ENCODE measurements at places on chromosomes 6 and 20.

DNA sequence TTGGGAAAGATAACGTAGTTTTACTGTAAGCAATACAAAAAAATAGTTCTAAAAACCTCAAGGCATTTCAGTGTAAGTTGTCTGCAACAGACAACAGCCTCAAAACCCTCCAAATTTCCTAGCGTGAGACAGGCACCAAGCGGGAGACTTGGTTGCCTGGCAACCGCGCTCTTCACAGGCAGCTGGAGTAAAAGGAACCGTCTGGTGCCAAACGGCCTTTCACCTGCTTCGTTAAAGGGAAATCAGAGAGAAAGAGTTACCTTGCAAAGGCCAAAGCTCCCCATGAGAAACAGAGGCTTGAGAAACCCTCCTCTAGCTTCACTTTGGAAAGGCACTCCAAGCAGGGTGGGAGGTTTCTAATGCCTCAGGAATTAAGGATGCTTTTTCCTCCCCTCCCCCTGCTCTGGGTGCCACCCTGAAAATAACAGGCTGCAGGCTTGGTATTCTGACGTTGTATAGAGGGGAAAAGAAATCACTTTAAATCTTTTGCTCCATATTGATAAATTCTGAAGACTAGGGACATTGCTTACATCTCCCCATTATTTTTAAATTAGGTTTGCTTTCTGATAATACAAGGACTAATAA lies 129.7 kb upstream of the UFL1 start:
- DNase-seq = no peak

DNA sequence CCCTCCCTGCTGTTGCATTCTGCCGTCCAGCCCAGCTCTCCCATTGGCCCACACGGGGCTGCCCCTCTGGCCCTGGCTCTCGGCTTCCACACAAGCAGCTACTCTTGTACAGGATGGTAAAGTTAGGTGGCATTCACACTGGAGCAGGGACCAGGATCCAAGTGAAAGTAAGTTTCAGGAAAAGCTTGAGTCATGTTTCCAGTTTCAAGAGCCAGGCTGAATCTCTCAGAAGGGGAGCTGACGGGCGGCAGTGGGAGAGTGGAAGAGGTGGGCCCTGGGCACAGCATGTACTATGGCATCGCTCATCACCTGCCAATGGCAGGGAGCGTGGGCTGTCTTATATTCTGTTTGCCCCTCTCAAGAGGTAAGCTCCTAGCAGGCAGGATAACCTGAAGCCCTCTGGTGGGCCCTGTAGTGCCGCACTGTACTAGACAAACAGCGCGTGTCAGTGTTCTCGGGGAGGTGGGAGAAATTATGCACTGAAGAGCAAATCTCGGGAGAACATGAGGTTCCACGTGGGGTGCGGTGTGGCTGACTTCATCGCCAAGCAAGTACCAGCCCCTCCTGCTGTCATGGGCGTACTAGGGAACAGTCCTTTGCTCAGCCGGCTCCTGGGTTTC lies 241.5 kb downstream of the NRN1 start:
- DNase-seq = no peak

GRCh38 chr20:39049684-39050554 lies 87.8 kb downstream of the DHX35 start:
- DNase-seq = peak; percentile 87

- DNase-seq = no peak
These were observed 1.1 kb upstream of the GRM4 start for GRCh38 chr6:34146801-34147592.

DNA sequence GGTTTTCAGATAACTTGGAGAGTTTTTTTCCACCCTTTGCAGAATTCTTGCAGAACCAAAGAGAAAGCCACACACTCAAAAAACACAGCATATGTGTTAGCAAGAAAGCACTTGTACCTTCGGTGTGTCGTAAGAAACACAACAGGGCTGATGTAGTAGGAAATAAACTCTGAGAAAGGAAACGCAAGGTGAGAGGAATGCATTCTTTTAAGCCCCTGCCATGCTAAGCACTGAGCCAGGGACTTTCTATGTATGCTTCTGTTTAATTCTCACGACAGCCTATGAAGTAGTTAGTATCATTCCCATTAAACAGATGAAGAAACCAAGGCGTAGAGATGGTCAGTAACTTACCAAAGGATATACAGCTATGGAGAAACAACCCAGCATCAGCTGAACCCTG lies 23.1 kb downstream of the NEDD9 start:
- no peak for DNase-seq

GRCh38 chr20:37354210-37355195 lies 8.6 kb downstream of the SRC start:
- no peak for DNase-seq

DNA sequence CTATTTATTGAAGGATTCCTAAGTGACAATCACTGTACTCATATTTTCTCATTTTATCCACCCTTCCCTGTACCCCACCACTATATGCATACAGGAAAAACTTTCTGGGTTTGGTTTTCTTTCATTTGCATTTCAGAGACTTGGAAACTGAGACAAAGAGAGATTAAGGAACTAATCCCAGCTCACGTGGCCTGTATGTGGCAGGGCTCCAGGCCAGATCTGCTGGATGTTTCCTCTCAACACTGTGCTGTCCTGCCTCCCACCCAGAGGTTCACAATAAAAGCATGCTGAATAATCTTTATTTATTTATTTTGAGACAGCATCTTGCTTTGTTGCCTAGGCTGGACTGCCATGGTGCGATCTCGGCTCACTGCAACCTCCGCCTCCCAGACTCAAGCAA lies 50.2 kb downstream of the CEP162 start:
- DNase-seq = no peak

GRCh38 chr6:89357390-89357789 lies 4.9 kb upstream of the UBE2J1 start:
- DNase-seq = no peak

GRCh38 chr6:100892116-100892515 lies 11.0 kb upstream of the ASCC3 start:
- DNase-seq = no peak

- no peak for DNase-seq
These were observed 30.8 kb upstream of the SYNCRIP start for GRCh38 chr6:85673198-85674139.

- no peak for DNase-seq
These were observed 9.8 kb downstream of the FOXA2 start for GRCh38 chr20:22574545-22575086.

DNA sequence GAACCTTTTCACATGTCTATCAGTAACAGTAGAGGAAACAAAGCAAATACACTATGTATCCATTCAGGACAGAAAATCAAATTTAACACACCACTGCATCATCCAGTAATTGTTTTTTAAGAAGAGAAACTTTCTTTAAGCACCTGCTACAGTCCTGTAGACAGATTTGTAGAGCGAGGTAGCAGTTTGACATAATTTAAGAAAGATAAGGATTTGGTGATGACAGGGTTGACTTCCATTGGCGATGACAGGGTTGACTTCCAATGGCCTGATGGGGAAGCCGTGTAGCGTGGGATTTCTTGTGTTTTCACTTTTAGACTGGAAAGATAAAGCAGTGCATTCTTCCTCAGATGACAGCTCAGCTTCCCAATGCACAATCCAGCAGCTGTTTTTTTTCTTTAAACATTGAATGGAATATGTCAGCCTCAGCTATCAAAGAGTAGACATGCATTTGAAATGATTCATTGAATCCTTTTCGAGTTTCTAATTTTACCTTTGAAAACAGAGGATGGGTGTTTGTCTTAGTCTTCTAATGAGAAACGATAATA lies 68.5 kb downstream of the ECT2L start:
- DNase-seq = no peak

DNA sequence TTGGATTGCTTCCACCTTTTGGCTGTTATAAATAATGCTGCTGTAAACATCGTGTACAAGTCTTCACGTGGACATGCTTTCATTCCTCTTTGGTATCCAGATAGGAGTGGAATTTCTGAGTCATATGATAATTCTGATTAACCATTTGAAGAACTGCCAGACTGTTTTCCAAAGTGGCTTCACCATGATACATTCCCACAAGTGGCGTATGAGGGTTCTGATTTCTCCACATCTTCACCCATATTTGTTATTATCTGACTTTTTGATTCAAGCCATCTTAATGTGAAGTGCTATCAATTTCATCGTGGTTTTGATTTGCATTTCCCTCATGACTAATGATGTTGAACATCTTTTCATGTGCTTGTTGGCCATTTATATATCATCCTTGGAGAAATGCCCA lies 2.9 kb upstream of the SNRPB start:
- DNase-seq = no peak

GRCh38 chr6:26420688-26421171 lies 18.7 kb downstream of the BTN3A1 start:
- DNase-seq = no peak

- no peak for DNase-seq
These were observed 579.9 kb downstream of the MMUT start for GRCh38 chr6:48883116-48883515.

DNA sequence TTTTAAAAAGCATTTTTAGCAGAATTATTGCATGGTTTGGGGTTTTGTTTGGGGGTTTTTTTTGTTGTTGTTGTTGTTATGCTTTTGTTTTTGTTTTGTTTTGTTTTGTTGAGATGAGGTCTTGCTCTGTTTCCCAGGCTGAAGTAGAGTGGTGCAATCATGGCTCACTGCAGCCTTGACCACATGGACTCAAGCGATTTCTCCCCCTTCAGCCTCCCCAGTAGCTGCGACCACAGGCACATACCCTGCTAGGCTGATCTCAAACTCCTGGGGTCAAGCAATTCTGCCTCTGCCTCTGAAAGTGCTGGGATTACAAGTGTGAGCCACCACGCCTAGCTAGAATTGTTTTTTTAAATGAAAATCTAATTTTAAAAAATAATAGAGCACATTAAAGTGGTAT lies 35.7 kb downstream of the UBR2 start:
- no peak for DNase-seq

- no peak for DNase-seq
These were observed 31.2 kb downstream of the CRISP1 start for GRCh38 chr6:49835140-49835539.

DNA sequence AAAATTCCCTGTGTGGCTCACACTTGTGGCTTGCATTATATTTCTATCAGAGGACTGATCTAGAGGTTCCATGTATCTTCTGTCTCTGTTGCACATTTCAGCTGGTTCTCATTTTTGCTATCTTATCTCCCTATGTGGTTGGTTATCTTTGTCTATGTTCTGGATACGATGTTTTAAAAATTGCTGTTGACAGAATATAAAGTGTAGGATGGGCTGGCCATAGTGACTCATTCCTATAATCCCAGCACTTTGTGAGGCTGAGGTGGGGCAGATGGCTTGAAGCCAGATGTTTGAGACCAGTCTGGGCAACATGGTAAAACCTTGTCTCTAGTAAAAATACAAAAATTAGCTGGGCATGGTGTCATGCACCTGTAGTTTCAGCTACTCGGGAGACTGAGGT lies 9.9 kb upstream of the ULBP3 start:
- DNase-seq = no peak

DNA sequence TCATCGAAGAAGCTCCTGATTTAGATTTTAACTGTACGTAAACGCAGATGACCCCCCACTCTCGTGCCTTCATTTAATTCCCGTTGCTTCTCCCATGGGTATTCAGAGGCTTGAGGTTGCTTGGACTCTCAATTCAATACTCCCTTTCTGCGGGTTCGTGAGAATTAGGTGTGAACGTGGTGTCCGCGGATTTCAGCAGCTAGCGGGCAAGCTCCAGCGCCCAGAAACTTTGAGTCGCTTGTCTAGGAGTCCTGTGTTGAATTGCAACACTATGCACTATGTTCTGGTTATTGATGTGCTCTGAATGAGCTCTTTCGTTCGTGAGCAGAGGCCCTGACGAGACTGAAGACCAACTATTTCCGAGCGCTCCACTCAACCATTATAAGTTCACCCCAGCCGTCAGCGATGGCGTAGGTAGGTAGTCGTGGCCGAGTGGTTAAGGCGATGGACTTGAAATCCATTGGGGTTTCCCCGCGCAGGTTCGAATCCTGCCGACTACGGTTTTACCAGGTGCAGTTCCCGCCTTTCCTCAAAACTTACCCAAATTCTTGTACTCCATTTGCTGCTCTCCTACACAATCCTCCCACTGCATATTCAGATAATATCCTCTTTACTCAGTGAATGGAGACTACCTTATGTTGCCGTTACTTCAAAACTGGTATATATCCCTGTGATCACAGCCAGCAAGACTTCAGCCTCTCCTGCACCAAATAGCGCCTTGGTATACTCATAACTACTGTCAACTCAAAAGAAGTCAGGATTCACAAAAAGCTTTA lies 72.6 kb upstream of the ZNF184 start:
- peak; percentile 66 for DNase-seq

GRCh38 chr20:25085756-25086495 lies 4.0 kb upstream of the VSX1 start:
- no peak for DNase-seq

GRCh38 chr6:16849988-16850680 lies 88.9 kb upstream of the ATXN1 start:
- no peak for DNase-seq

DNA sequence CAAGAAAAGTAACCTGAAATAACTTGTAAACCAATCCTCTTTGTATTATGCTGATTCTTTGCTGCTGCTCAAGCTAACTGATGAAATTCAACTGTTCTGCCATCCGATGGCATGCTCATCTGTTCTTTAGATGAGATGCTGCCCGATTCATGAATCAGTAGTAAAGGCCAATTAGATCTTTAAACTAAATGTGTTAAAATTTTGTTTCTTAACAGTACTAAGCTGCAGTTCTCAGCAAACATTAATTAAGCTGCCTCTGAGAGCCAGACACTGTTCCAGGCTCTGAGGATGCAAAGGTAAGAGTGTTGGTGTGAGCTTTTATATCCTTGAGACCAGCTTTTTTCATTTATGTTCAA lies 77.0 kb upstream of the NT5E start:
- DNase-seq = no peak

DNA sequence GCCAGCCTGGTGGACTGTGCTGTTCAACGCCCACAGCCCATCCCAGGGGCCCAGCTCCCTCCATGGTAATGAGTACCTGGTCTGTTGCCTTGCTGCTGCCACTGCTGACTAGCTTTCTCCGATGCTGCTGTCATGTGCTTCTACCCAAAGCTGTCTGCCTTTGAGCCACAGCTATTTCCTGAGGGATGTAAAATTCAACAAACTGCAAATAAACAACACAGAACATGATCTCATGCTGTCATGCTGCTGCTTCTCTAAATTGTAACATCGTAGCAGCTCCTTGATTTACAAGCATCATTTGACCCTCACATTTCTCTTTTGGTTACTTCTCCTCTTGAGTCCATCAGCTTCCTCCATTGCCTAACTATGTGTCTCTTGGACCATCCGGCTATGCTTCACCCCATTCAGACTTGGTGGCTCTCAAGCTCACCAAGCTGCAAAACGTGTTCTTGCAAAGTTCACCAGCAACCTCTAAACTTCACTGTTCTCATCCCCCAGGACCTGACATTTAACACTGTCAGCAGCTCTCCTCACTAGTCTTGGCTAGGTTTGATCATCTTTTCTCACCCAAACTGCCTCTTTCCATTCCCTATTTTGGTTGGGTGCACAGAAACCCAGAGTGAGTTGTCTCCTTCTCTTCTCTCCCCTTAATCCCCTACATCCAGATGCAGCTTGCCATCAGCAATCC lies 54.6 kb downstream of the FYN start:
- DNase-seq = no peak

- DNase-seq = no peak
These were observed 736.6 kb downstream of the KIF16B start for GRCh38 chr20:15836634-15837033.
